ENCODE measurements at places on chromosomes 12 and 14. TPM values are rescaled to one million over a fixed set of nuclear protein-coding genes. Genes with fewer than 3 reads are reported as not detected.

Gene SCFD1
- total RNA-seq, result 83.4 TPM

Gene NOVA1
- total RNA-seq, result 15.2 TPM

Gene DDN
- total RNA-seq, result not detected

Gene PLEKHG7
- total RNA-seq, result 0.92 TPM

Gene RTL1
- not detected for total RNA-seq

Gene GAS2L3
- 7.8 TPM for total RNA-seq

Gene PRR4
- not detected for total RNA-seq

- DNase-seq, result no peak
Observed at GRCh38 chr12:124319368-124320050, 24.6 kb downstream of the RFLNA start.

- DNase-seq, result no peak
Observed at GRCh38 chr14:94213021-94213420, 38.9 kb downstream of the PPP4R4 start.

- DNase-seq, result no peak
Observed at GRCh38 chr12:80493466-80493865, 49.4 kb downstream of the PTPRQ start.

- DNase-seq, result no peak
Observed at GRCh38 chr14:32764131-32764530, 174.5 kb upstream of the NPAS3 start.

- no peak for DNase-seq
Observed at GRCh38 chr14:101080922-101081593, 177.5 kb upstream of the RTL1 start.

DNA sequence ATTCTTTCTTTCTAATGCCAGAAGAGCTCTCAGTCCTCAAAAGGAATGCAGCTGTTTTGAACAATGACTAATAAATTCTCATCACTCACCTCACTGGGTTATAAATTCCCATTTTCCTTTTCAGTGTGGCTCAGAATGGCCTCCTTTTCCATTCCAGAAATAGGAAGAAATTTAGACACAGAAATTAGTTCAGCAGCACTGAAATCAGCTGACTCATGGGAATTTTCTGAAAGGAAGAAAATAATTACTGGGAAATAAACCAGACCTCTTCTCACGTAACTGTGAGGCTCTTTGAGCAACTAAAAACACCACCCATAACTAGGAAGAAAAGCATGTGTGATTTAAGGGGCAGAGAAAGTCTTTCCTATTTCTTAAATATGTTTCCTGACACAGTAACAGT, 23.8 kb downstream of the CD163 start:
- no peak for DNase-seq

DNA sequence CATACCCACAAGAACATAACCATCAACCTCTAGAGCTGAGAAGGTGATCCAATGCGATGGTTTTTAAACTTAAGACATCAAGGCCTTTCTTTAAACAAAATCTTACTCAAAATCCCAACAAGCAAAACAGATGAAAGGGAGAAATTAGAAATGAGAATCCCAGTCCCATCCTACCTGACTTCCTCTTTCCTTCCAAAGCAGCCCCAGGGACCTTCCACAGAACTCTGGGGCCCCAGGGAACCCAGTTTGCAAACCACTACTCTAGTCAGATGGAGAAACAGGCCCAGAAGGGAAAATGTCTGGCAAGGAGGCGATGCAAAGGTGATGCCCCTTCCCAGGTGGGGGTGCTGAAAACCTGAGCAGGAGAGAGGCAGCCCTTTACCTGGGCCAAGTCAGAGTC, 29.0 kb upstream of the CMKLR1 start:
- no peak for DNase-seq

GRCh38 chr14:29536886-29537511, 390.6 kb downstream of the PRKD1 start:
- DNase-seq, result peak; percentile 17

GRCh38 chr12:6928022-6928702, 403 bp downstream of the ATN1 start:
- DNase-seq, result no peak

DNA sequence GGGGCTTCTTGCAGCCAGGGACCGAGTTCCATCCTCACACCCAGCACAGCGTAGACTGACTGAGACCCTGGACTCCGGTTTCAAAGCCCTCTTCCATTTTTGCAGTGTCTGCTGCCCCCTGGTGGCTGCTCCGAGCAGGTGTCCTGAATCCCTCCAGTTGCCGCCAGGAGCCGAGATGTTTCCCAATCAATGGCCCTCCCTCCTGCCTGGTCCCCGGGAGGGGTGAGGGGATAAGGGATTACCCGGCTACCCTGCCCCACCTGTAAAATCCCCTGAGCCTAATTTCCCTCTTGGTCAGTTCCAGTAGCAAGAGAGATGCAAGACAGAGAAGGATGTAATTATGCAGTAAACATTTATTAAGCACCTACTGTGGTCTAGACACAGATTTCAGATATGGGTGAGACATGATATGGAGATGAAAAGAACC, 55.0 kb downstream of the PHETA1 start:
- peak; percentile 70 for DNase-seq

GRCh38 chr12:40988355-40988754, 199.8 kb upstream of the PDZRN4 start:
- DNase-seq, result no peak

GRCh38 chr14:78073028-78073427, 97.1 kb upstream of the NRXN3 start:
- no peak for DNase-seq

DNA sequence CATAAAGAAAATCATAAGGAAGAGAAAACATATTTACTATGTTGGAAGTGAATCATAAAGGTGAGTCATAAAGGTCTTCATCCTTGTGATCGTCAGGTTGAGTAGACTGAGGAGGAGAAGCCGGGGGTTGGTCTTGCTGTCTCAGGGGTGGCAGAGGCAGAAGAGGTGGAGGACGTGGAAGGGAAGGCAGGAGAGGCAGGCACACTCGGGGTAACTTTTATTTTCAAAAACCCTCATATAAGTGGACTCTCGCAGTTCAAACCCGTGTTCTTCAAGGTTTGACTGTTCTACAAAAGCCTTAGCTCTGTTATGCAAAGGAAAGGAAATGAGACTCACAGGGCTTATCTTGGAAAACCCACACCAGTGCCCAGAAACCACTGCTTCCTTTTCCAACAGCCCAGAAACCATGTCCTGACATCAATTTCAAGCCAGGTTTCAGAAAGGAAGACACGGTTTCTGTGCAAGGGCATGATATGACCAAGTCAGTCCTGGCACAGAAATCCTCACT, 14.0 kb downstream of the SMCO2 start:
- DNase-seq, result no peak
